ENCODE measurements at places on chromosomes 5 and 9.

GRCh38 chr9:98226516-98226915, 28.9 kb downstream of the TBC1D2 start:
- no peaks in the 10 kb centered on the region for H3K36me3 ChIP-seq
- no peak overlapping the region for H3K4me3 ChIP-seq
- peaks cover 79% of the 10 kb centered on the region for H3K4me1 ChIP-seq
- no peak for DNase-seq
- H3K27ac ChIP-seq, result peak overlapping the region; percentile 76
- H3K27me3 ChIP-seq, result no peaks in the 10 kb centered on the region

DNA sequence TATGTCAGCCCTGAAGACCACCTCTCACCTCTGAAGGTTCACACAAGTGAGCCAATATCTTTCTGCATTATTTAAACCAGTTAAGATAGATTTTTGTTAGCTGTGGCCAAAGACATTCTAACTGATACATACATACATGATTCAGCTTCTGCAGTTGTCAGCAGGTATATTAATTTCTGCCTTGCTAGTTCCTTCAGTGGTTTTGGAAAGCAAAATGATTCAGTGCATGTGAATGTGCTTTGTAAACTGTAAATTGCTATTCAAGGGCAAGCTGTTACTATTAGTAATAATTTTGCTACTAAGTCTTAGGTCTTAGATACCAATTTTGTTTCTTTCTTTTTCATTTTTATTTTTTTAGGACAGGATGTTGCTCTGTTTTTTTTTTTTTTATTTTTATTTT, 89.2 kb upstream of the ERBIN start:
- H3K27ac ChIP-seq, result no peak overlapping the region
- no peak overlapping the region for H3K4me3 ChIP-seq
- H3K36me3 ChIP-seq, result no peaks in the 10 kb centered on the region
- no peaks in the 10 kb centered on the region for H3K27me3 ChIP-seq

- no peak overlapping the region for H3K27ac ChIP-seq
- H3K4me1 ChIP-seq, result peaks cover 8% of the 10 kb centered on the region
- H3K27me3 ChIP-seq, result no peaks in the 10 kb centered on the region
- no peak overlapping the region for H3K4me3 ChIP-seq
- no peak for DNase-seq
- H3K36me3 ChIP-seq, result no peaks in the 10 kb centered on the region
These were observed 92.9 kb upstream of the IER5L start for GRCh38 chr9:129270903-129271431.

DNA sequence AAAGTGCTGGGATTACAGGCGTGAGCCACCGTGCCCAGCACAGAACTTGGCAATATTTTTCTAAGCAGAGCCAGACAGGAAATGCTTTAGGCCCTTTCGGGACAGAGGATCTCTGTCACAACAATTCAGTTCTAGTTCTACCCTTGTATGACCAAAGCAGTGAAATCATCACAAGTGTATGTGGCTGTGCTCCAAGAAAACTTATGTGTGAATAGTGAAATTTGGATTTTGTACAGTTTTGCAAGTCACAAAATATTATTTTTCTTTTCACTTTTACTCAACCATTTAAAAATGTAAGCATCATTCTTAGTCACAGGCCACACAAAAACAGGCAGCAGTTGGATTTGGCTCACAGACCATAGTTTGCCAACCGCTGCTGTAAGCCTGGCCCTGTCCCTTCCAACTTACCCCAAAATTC, 20.4 kb upstream of the PRUNE2 start:
- H3K4me3 ChIP-seq, result no peak overlapping the region
- no peak for DNase-seq
- H3K27ac ChIP-seq, result no peak overlapping the region
- no peaks in the 10 kb centered on the region for H3K4me1 ChIP-seq

- H3K4me1 ChIP-seq, result peaks cover 30% of the 10 kb centered on the region
- H3K36me3 ChIP-seq, result no peaks in the 10 kb centered on the region
- H3K27me3 ChIP-seq, result no peaks in the 10 kb centered on the region
- H3K27ac ChIP-seq, result no peak overlapping the region
These were observed 39.7 kb upstream of the CDKN2AIPNL start for GRCh38 chr5:134451225-134451935.

DNA sequence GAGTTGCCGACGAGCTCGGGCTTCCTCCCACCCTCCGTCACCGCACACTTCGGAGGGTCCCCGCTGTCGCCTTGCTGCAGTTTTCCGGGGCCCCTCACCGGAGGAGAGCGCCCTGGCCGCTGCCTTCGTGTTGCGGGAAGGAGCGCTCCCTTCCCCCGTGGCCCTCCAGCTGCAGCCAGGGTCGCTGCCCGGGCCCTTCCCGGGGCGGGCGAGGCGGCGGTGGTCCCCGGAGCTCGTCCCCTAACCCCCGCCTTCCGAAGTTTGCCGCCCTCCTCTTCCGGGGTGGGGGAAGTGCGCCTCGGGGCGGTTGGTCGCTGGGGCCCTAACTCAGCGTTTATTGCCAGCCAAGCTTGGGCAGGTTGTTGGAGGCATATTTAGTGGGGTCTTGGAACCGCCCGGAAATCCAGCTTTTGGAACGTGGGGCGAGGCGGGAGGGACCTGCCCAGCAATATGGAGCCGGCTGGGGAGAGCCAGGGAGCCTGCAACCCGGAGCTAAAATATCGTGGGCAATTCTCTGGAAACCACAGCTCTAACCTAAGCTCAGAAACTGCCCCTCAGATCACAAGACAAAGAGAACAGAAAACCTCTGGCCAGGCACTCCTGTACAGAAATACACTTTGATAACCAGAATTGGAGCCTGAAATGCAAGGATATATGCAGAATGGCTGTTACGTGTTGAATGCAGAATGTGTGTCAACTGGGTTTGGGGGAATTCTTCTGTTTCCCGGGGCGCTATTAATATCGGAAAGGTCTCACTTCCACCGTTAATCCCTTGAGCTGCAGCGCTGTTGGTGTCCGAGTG, 890 bp downstream of the PIK3R1 start:
- H3K27me3 ChIP-seq, result no peaks in the 10 kb centered on the region
- H3K4me3 ChIP-seq, result peak overlapping the region; percentile 84
- DNase-seq, result peak; percentile 50
- peaks cover 25% of the 10 kb centered on the region for H3K4me1 ChIP-seq

DNA sequence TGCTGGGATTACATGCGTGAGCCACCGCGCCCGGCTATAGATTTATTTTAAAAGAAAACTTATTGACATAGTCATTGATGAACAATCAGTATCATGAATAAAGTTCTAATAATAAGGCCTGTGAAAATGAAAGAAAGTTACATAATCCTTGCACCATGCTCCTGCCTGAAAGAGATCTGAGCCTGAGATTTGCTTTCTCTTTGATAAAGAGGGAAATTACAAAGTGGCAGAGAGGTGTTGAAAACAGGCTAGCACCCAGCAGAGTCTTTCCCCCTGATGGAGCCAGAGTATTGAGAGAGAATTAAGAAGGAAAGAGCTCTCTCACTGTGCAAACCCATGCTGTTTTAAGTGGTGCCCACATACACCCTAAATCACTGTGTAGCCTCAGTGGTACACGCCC, 37.2 kb downstream of the SLC6A7 start:
- no peak for DNase-seq
- no peak overlapping the region for H3K27ac ChIP-seq
- H3K27me3 ChIP-seq, result no peaks in the 10 kb centered on the region
- H3K4me1 ChIP-seq, result no peaks in the 10 kb centered on the region
- H3K4me3 ChIP-seq, result no peak overlapping the region

- H3K27ac ChIP-seq, result no peak overlapping the region
- no peak overlapping the region for H3K4me3 ChIP-seq
- no peaks in the 10 kb centered on the region for H3K36me3 ChIP-seq
- H3K27me3 ChIP-seq, result no peaks in the 10 kb centered on the region
- DNase-seq, result no peak
These were observed 7.4 kb downstream of the NPR2 start for GRCh38 chr9:35798658-35799374.

DNA sequence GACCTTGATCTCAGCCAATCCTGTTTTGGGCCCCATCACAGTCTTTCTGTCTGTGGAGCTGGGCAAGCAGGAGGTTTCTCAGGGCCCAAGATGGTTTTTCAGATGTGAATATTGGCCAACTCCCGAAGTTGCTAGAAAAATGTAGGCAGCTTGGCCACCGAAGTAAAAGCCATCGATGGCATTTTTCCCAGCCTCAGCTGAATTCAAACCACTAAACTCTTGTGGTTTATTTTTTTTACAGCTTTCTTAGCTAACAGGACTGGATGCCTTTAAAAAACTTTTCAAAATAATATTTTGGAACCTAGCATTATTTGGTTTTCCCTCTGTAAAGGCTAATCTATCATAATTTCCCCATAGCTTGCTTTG, 102.5 kb upstream of the ERCC6L2 start:
- H3K27me3 ChIP-seq, result no peaks in the 10 kb centered on the region
- H3K4me1 ChIP-seq, result peaks cover 43% of the 10 kb centered on the region
- DNase-seq, result no peak
- H3K36me3 ChIP-seq, result no peaks in the 10 kb centered on the region
- H3K27ac ChIP-seq, result peak overlapping the region; percentile 53

GRCh38 chr5:41507501-41507900, 2.9 kb downstream of the PLCXD3 start:
- 0 out of 2 replicates have a peak, but pooled peaks cover 3% of the 10 kb centered on the region for H3K4me1 ChIP-seq
- H3K27ac ChIP-seq, result no peak overlapping the region
- no peaks in the 10 kb centered on the region for H3K27me3 ChIP-seq
- no peak overlapping the region for H3K4me3 ChIP-seq

DNA sequence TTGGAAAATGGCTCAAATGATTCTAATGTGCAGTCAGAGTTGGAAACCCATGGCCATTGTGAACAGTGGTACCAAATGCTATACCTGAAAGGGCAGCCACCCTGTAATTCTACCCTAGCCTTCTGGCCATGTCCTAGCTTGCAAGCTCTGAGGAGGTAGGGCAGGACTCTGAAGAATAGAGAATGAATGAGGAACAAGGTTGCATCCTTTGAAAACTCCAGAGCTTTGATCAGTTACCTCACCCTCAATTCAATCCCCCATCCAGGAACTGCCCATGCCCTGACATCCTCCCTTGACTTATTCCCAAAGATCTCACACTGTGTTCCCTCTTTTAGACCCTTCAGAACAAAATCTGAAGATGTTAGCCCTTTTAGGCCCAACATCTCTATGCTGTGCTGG, 17.8 kb upstream of the ERMP1 start:
- DNase-seq, result no peak
- no peaks in the 10 kb centered on the region for H3K27me3 ChIP-seq
- H3K4me1 ChIP-seq, result no peaks in the 10 kb centered on the region

DNA sequence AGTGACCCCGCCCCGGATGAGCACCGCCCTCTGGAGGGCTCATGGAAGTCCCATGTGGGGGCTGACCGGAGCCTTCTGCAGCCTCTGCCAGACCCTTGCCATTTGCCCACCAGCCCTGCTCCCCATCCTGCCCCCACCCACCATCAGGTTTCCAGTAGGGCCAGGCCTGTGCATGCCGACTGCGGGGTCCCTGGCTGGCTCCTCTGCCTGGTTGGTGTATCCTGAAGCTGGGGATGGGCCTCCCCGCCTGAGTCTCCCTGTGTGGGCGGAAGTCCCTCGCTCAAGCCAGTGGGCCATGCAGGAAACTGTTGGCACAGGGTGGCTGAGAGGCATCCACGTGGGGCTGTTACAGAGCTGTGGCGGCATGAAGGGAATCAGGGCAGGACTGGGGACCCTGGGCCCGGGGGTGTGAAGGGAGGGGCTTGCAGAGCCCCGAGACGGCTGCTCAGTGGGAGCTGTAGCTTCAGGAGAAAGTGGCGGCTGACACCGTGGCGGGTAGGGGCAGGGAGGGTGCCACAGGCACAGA, 88.7 kb downstream of the RXRA start:
- H3K36me3 ChIP-seq, result peaks cover 3% of the 10 kb centered on the region
- H3K27me3 ChIP-seq, result no peaks in the 10 kb centered on the region
- H3K27ac ChIP-seq, result no peak overlapping the region

- H3K27me3 ChIP-seq, result no peaks in the 10 kb centered on the region
- H3K4me1 ChIP-seq, result 0 out of 2 replicates have a peak, but pooled peaks cover 5% of the 10 kb centered on the region
- no peak overlapping the region for H3K27ac ChIP-seq
- no peaks in the 10 kb centered on the region for H3K36me3 ChIP-seq
- no peak overlapping the region for H3K4me3 ChIP-seq
These were observed 145.4 kb upstream of the SHB start for GRCh38 chr9:38214432-38214831.

DNA sequence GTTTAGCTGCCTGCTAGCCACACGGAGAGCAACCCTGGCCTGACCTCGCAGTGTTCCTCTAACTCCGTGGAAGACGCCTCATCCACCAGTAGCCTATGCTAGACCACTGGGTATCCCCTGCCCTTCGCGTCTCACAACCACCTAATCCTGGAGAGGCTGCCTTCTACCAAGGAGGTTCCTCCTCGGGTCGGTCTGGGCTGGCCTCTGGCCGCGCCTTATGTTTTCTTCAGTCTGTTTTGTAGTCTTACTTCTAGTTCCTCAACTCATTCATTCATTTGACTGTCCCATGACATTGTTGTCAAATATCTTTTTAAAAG, 1.6 kb upstream of the TPM2 start:
- DNase-seq, result no peak
- H3K4me1 ChIP-seq, result peaks cover 32% of the 10 kb centered on the region
- H3K4me3 ChIP-seq, result peak overlapping the region; percentile 60
- peak overlapping the region; percentile 95 for H3K27ac ChIP-seq
- H3K36me3 ChIP-seq, result no peaks in the 10 kb centered on the region

DNA sequence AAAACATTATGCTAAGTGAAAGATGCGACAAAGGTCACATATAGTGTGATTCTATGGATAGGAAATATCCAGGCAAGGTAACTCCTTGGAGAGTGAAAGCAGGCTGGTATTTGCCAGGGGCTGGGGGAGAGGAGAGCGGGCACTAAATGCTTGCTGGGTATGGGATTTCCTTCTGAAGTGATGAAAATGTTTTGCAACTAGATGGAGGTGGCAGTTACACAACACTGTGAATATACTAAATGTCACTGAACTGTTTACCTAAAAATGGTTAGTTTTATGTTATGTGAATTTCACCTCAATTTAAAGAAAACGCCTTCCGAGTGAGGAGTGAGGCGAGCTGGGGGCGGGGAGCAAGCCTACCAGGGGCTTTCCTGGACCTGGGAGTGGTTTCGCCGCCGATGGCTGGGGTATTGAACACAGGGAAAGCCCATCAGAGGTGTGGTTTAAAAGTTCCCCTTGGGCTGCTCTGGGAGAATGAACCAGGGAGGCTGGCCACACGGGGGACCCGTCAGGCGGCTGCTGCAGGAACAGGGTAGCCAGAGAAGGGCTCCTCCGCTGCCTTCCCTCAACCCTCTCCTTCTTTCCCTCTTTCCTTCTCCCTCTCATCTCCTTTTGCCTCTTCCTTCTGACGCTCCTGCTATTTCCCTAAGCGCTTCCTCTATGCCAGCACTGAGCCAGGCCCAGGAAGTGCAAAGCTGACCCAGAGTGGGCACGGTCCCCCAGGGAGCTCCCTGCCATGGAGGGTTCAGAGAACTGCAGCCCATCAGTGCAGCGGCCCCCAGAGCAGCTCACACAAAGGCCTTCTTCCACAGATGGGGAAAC, 4.9 kb downstream of the AKNA start:
- no peaks in the 10 kb centered on the region for H3K36me3 ChIP-seq
- H3K27ac ChIP-seq, result no peak overlapping the region
- H3K27me3 ChIP-seq, result no peaks in the 10 kb centered on the region
- H3K4me1 ChIP-seq, result no peaks in the 10 kb centered on the region

Measured in Caco-2 (cell line).